ENCODE measurements at places on chromosomes 11 and 22. TPM values are rescaled to one million over a fixed set of nuclear protein-coding genes. Genes with fewer than 3 reads are reported as not detected.

- DNase-seq: no peak
Measured at GRCh38 chr11:17400048-17400775, 11.8 kb upstream of the KCNJ11 start.

OAF gene
- total RNA-seq: 21.7 TPM

OR51E2 gene
- not detected for total RNA-seq

GRCh38 chr11:88421530-88421929 lies 84.0 kb upstream of the CTSC start:
- no peak for DNase-seq

DNA sequence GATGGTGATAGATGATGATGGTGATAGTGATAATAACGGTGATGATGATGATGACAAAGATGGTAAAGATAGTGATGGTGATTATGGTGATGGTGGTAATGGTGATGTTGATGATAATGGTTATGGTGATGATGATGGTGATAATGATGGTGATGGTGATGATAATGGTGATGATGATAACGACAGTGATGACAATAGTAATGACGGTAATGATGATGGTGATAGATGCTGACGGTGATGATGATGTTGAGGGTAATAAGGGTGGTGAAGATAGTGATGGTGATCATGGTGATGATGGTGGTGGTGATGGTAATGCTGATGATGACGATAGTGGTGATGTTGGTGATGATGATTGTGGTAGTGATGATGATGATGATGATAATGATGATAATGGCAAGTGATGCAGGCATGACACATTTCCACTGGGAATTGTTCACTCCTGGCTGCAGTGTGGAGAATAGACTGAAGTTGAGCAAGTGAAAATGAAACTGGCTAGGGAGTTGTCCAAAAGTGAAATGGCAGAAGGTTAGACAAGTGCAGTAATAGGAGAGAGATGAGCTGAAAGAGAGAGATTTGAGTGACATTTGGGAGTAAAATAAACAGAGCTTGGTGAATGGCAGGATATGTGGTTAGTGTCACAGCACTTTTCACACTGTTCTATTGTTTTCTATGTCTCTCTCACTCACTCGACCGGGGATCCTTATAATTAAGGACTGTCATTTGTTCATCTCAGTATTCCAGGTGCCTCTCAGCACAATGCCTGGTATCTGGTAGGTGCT lies 992.5 kb downstream of the OPCML start:
- no peak for DNase-seq

GRCh38 chr11:119641983-119642745 lies 86.8 kb downstream of the NECTIN1 start:
- DNase-seq: peak; percentile 9

- no peak for DNase-seq
Measured at GRCh38 chr22:33757802-33758483, 162.3 kb downstream of the LARGE1 start.

DCHS1 gene
- total RNA-seq: 54.1 TPM

- DNase-seq: no peak
Measured at GRCh38 chr11:17005646-17006045, 8.6 kb downstream of the PLEKHA7 start.

Data from dermis microvascular lymphatic vessel endothelial cell (primary cell).